Astrocyte of the spinal cord (primary cell): ENCODE measurements at places on chromosomes 7 and 10.

GRCh38 chr7:157469181-157470016, 132.6 kb downstream of the DNAJB6 start:
- no peak for DNase-seq

GRCh38 chr7:30851651-30852307, 59.9 kb upstream of the AQP1 start:
- no peak for DNase-seq

DNA sequence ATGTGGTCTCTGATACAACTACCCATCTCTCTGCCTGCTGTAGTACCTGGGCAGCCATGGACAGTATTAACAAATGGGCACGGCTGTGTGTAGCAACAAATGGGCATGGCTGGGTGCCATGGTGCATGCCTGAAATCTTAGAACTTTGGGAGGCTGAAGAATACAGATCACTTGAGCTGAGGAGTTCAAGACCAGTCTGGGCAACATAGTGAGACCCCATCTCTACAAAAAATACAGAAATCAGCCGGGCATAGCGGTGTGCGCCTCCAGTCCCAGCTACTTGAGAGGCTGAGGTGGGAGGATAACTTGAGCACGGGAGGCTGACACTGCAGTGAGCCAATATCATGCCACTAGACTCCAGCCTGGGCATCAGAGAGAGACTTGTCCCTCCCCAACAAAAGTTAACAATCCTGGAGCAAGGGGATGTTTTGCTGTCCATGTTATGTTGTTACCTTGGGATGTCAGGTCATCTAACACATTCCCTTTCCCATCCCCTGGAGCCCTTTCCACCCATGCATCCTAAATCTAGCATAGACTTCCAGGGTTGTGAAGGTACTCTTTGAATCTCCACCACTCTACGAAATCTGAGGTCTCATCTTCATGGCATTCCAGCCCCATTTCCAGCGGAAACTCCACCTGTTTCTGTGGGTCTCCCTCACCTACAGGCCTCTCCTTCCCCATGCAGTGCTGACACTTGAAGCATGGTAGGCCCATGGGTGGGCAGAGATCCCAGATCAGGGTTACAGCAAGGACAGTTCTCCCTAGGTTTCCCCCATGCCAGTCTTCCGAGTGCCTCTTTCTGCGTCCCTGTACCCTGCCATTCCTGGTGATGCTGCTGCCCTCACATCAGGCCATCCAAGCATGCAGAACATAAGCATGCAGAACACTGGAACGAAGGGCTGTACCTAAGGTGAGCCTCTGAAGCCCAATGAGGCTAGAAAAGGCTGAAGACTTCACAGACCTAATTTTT, 13.1 kb downstream of the FXYD4 start:
- DNase-seq = no peak

DNA sequence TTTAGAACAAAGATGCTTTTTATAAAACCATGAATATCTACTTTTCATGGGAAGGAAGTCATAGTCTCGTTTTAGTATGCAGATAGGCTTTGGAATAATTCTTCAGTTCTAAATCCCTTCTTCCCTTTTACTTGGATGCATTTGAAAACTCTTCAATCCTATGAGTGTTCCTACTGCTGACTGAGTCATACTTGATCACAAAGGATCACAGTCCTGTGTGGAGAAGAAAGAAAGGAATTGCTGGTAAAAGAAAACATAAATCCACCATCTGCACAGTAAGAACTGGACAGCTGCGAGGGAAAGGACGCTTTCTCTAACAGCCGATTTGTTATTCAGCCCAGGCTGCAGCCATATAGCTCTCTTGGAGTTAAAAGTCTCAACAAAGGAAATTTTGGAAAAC, 209.9 kb downstream of the SEMA3E start:
- peak; percentile 63 for DNase-seq

DNA sequence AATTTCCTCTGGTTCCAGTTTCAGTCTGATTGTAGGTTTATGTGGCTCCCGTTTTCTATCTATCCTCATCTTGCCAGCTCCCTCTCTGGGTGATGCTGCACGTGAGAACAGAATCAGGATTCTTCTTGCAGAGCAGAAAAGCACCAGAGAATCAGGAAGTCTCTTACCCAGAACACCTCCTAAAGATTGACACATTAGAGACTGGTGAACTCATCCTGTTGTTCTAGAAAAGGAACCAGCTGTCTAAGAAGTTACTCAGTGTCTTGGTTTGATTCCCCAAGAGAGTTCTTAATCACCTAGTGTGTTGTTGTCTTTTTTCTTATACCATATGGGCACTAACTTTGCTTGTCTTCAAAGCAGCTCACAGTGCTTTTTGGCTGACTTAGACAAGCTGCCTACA, 152.4 kb downstream of the DGKI start:
- DNase-seq = no peak

- DNase-seq = no peak
Measured at GRCh38 chr10:116737627-116738327, 4.6 kb downstream of the HSPA12A start.

- no peak for DNase-seq
Measured at GRCh38 chr7:47688311-47689100, 106.6 kb upstream of the TNS3 start.

GRCh38 chr7:132680590-132680989, 104.3 kb upstream of the PLXNA4 start:
- no peak for DNase-seq

DNA sequence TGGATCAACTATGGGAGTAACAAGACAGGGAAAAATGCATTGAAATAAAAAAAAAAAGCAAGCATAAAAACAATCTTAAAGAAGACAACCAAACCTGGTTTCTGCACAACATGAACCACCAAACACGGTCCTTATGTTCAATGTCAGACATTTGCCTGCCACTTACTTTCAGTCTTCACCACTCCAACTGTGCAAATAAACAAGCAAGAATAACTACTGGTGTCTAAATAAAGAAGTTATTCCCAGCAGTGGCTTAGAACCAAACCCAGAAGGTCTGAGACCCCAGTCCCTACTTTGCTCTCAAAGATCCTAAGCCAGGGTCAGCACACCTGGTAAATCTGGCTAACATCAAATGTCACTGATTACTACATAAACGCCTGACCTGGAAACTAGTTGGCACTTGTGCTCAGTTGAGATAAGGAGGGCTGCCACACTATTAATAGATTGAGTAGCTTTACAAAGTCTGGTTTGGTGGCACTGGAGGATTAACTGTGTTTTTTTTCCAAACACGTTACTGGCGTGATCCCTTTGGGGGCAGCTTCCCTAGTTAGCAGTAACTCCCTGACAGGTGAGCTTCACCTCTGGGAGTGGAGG, 62.7 kb upstream of the ABLIM1 start:
- no peak for DNase-seq

DNA sequence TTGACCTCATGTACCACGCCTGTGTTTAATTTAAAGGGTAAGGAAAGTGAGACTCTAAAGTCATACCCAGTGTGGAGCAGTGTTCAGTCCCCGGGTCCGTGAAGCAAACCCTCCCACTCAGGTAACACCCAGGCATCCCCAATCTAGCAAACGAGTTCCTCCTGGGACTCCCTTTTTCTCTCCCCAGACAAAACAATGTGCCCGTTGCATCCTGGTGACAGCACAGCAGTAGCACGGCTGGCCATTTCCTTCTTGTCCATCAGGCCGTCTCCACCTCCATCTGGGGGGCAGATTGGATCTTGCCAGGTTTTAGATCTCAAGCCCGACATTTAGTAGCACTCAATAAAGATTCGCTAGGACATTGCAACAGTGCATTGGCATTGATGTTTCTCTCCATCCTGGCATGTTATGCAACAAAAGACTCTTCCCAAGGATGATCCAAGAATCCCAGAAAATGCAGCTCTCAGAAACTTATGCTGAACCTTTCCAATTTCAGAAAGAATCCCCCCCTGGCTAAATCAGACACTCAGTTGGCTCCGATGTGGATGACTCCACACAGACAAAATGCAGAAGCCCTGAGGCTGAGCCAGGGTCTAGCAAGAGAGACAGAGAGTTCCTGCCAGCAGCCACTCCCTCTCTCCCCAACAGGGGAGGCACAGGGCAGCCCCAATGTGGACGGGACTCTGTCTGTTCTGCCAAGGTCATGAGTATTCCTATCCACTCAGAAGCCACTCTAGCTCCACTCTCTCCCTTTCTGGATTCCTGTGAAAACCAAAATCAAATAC, 274.5 kb upstream of the MGMT start:
- DNase-seq = no peak

DNA sequence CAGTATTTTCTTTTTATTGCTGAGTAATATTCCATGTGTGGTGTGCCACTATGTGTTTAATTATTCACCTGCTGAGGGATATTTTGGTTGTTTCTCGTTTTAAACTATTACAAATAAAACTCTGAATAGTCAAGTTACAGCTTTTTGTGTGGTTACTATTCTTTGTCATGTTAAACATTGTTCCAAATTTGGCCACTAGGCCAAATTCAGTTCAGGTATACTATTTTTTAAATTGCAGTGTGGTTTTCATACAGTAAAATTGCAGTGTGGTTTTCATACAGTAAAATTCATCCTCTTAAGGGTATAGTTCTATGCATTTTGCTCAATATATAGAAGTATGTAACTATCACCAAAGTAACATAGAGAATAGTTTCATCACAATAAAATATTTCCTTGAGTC, 97.4 kb upstream of the FAM3C start:
- no peak for DNase-seq

DNA sequence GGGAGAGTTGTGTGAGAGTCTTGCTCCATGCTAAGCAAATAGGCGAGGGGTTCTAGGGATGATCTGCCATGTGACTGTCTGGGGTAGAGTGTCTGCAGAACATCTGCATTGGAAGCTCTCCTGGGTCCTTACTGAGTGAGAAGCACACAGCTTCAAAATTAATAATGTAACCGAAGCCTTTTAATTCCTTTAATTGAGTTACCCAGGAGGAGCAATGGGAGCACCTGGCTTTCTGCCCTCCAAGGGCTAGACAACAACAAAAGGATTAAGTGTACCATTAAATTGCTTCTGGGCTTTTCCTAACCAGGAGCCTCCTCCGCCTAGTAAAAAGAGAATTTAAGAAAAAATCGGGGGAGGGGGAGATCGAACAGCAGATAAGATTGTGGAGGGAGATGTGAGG, 102.0 kb upstream of the TBX20 start:
- DNase-seq = no peak

DNA sequence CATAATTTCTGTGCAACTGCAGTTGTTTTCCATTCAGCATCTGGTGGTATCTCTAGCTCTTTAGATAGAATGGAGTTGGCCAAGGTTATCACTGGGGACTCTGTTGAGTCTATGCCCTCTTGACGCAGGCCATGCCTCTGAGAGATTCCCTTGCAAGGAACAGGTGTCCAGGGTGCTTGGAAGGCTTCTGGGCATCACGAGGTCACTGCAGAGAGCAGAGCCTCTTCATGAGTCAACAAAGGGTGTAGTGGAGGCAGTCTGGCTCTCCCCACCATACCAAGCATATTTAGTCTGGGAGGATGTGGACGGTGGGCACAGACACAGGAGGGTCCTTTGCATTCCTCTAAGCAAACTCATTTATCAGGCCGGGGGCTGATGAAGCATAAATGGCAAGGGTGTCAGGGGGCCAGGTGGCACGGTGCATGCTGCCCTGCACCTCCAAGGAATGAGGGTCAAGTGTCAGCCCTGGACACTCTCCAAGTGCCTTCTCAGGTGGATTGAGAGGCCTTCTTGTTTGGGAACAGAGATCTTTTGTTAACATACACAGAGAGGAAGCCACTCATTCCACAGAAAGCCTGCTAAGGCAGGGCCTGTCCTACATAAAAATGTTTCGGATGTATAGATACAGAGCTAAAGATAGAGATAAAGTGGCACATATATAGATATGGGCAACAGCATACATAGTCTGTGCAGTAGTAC, 328.6 kb downstream of the INHBA start:
- no peak for DNase-seq

DNA sequence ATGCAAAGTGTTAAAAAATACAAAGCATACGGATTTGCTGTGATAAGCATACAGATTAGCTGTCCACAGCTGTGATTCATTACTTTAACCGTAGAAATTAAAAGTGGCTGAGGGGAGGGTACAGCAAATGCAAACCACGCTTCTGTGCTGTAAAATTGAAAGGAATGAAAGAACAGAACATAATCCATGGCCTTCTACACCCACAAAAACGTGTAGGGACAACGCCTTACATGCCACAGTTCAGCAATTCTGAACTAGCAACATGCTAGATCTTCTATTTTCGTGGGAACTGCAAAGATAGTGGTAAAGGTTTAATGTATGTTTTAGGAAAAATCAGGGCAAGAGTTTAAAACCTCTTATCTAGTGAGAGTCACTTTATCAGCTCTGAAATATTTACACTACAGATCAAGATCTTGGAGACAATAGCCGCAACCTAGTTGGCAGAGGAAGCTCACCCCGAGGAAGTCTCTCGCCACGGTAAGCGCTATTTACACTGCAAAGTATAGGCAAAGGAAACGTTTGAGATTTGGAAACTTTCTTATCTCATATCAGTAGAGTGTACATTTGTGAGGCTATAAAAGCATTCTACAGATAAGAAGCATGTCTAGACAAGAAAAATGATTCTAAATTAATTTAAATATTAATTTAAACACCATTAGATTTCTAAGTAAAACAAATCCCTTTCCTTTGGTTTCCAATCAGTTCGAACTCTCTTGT, 193.6 kb downstream of the MLLT10 start:
- DNase-seq = peak; percentile 25

DNA sequence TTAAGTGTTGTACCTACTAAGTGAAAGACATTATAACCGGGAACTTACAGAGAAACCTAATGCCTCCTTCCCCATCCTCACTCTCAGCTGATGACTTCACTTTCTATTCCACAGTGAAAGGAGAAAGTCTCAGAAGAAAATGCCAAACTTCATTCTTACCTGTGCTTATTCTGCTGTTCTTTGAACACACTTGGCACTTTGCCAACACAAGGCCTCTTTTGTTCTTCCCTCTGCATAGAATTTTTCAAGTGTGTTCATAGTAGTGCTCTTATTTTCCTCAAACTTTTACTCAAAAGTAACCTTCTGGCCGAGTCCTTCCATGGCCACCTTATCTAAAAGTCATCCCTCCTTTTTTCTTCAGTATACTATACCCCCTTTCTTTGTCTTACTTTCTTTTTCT, 59.4 kb upstream of the ETV1 start:
- no peak for DNase-seq
